ENCODE measurements at places on chromosomes 2 and 18. TPM values are rescaled to one million over a fixed set of nuclear protein-coding genes. Genes with fewer than 3 reads are reported as not detected.

Gene PLEKHH2
- 37.4 TPM for total RNA-seq

Gene BBS5
- 8.3 TPM for total RNA-seq

Gene GULP1
- 43.3 TPM for total RNA-seq

Gene CNDP1
- total RNA-seq = not detected

Gene ARHGAP28
- total RNA-seq = 0.47 TPM

Gene TGFBRAP1
- 31.5 TPM for total RNA-seq

Gene PEX13
- total RNA-seq = 45.2 TPM

Gene STK17B
- total RNA-seq = 14.2 TPM

Gene RESP18
- total RNA-seq = not detected

Gene ATP9B
- 16.6 TPM for total RNA-seq
